Activated CD8-positive, alpha-beta memory T cell treated with anti-CD3 and anti-CD28 coated beads for 1 hour (primary cell): ENCODE measurements at places on chromosomes 4 and X.

- DNase-seq = no peak
These were observed 335.5 kb downstream of the ZNF674 start for GRCh38 chrX:46209768-46210167.

- no peak for DNase-seq
These were observed 6.3 kb upstream of the PGAM4 start for GRCh38 chrX:77975755-77976154.

DNA sequence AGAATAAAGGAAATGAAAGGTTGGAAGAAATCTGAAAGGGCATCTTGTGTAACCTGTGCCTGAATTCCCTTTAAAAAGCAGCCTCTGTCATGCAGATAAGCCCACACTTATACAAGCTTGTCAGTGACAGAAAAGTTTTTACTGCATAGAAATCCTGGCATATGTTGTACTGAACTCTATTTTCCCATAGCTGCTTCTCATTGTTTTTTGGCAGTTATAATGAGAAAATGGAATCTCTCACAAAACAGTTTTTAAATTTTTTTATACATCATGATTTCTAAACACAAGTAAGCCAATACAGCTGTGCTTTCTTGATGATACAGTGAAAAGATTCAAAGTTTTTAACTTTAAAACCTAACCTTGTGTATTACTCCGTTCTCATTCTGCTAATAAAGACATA is 511.4 kb upstream of the ARX start:
- no peak for DNase-seq

GRCh38 chr4:34258176-34258575 is 1986.1 kb downstream of the ARAP2 start:
- DNase-seq = no peak

- no peak for DNase-seq
These were observed 70.2 kb downstream of the RRAGB start for GRCh38 chrX:55787727-55788126.

- DNase-seq = no peak
These were observed 7.6 kb upstream of the HTRA3 start for GRCh38 chr4:8261851-8262535.

DNA sequence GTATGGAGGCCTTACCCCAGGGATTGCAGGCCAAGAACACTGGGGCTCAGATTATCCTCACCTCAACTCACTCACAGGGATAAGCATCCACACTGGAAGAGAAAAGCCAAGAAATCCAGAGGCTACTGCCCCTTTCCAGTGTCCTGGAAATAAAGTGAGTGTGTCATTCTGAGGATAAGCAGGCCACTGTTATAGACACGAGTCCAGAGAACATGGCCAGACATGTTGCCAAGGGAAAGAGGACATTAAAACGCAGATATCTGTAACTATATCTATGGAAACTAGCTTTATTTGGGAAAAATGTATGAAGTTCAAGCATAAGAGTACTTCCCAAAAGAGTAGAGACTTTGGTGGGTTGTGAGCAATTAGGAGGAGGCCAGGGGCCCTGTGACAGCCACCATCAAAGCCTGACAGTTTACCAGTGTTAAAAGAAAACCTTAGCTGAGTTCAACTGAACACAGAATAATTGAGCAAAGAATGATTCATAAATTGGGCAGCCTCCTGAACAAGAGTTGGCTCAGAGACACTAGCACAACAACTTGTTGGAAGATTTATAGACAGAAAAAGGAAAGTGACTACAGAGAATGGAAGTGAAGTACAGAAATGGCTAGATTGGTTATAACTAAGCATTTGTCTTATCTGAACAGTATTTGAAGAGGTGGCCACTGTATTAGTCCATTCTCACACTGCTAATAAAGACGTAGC is 1222.2 kb downstream of the STIM2 start:
- no peak for DNase-seq

- DNase-seq = no peak
These were observed 115.9 kb upstream of the PDLIM3 start for GRCh38 chr4:185651137-185651677.

DNA sequence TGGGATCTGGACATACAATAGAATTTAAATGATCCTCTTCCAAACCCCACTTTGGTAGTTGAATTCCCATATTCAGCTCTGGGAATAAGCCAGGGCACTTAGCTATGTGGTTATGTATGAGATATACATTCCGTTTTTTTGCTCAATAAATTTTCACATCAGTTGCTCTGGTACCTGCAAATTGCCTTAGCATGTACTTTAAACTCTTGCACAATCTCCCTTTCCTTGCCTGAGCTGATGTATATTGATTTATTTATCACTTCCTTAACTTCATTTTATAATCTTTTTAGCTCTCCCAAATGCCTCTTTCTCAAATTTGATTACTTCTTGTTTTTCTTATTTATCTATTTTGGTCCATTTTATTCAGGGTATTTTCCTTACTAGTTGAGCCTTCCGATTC is 90.1 kb upstream of the AGA start:
- DNase-seq = no peak

DNA sequence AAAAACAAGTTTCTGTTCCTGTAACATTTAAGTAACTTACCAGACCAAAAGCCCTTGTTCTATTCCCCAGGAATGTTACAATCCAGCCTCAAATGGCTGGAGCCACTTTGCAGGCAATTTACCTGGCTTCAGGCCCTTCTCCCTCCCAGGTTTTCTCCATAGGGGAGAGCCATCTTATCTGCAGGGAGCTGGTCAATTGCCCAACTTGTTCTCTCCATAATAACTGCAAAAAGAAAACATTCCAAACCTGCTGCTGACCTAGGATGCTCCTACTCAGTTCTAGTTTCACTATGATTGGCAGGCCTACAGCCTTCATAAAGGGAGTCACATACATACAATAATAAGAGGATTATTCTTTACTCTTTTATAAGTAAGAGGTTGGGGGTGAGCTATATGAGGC is 670.7 kb downstream of the PCDH7 start:
- DNase-seq = no peak
